A549 treated with RU486 at 1 μM for 4 hours (cell line): ENCODE measurements at places on chromosomes 2 and 18. TPM values are rescaled to one million over a fixed set of nuclear protein-coding genes. Genes with fewer than 3 reads are reported as not detected.

MREG gene
- 5.3 to 6.8 TPM (median 5.7 TPM) in 5 replicates for total RNA-seq

CTNNA2 gene
- total RNA-seq, result 0.13 to 0.89 TPM (median 0.22 TPM) in 5 replicates

KIF5C gene
- 0.16 to 0.42 TPM (median 0.35 TPM) in 5 replicates for total RNA-seq

NDC80 gene
- total RNA-seq, result 8.5 to 17.2 TPM (median 14.1 TPM) in 5 replicates

PTPRN gene
- total RNA-seq, result 0.87 to 2.0 TPM (median 1.3 TPM) in 5 replicates

LTBP1 gene
- 15.7 to 28.3 TPM (median 26.4 TPM) in 5 replicates for total RNA-seq

TMEM37 gene
- total RNA-seq, result 1.5 to 2.7 TPM (median 2.2 TPM) in 5 replicates

EFHD1 gene
- 1.8 to 2.4 TPM (median 1.9 TPM) in 5 replicates for total RNA-seq

FN1 gene
- 153 to 242 TPM (median 177 TPM) in 5 replicates for total RNA-seq

KYNU gene
- 270 to 353 TPM (median 281 TPM) in 5 replicates for total RNA-seq

ATP6V1C2 gene
- 0.06 to 0.30 TPM (median 0.14 TPM) in 5 replicates for total RNA-seq

EFEMP1 gene
- total RNA-seq, result 31.1 to 51.4 TPM (median 40.9 TPM) in 5 replicates

SMYD1 gene
- total RNA-seq, result not detected in 5 replicates

CFAP210 gene
- total RNA-seq, result 0.30 to 0.64 TPM (median 0.37 TPM) in 5 replicates

VIT gene
- total RNA-seq, result not detected in 5 replicates

SIX3 gene
- 0.32 to 0.63 TPM (median 0.49 TPM) in 5 replicates for total RNA-seq

TLX2 gene
- 0.22 to 0.45 TPM (median 0.34 TPM) in 5 replicates for total RNA-seq

NFATC1 gene
- total RNA-seq, result 5.1 to 6.5 TPM (median 6.2 TPM) in 5 replicates

NCKAP5 gene
- total RNA-seq, result 0.90 to 2.4 TPM (median 0.96 TPM) in 5 replicates

AGXT gene
- total RNA-seq, result not detected in 5 replicates

ALPI gene
- not detected in 5 replicates for total RNA-seq

SERPINB13 gene
- not detected in 5 replicates for total RNA-seq

ERBB4 gene
- not detected in 5 replicates for total RNA-seq

ANKRD30B gene
- not detected in 5 replicates for total RNA-seq

C18orf63 gene
- not detected in 5 replicates for total RNA-seq

FAM124B gene
- 0.06 TPM in 1 of 5 replicates, not detected in the others for total RNA-seq

POTEJ gene
- not detected in 5 replicates for total RNA-seq

IER3IP1 gene
- total RNA-seq, result 18.4 to 29.4 TPM (median 18.9 TPM) in 5 replicates

ADD2 gene
- total RNA-seq, result 20.0 to 28.1 TPM (median 23.1 TPM) in 5 replicates

DPP4 gene
- 0.30 to 0.71 TPM (median 0.62 TPM) in 5 replicates for total RNA-seq

DES gene
- 0.05 to 0.24 TPM (median 0.13 TPM) in 3 of 5 replicates, not detected in the others for total RNA-seq
